ENCODE measurements at places on chromosomes 5 and 9.

DNA sequence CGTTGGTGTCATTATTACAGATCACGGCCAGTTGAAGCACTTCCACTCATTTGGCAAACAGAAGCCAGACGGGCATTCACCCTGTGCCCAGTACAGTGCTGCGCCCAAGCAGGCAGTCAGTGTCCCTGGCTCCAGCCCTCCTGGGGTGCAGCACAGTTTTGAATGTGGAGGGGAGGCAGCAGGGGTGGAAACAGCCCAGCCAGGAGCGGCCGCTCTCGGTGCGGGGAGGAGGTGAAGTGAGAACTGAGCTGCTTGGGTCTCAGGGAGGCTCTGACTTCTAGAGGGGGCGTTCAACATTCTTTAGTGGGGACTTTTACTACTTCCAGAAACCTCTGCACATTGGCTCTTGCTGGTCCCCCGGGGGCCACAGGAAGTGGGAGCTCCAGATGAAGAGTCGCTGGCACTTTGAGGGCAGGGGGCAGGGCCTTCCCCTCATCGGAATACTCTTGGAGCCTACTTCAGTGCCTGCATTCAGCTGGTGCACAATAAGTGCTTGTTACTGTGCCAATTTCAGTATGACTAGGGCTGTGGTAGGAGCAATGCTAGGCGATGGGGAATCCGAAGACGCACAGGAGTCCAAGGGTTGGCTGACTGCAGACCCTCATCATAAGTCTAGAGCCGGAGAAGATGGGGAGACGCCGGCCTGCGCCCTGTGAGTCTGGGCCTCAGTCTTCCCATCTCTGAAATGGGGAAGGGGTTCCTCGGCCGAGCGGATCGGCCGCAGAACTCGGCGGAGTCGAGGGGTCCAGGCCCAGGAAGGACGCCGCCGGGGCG, 492 bp upstream of the NEK6 start:
- DNase-seq: no peak

DNA sequence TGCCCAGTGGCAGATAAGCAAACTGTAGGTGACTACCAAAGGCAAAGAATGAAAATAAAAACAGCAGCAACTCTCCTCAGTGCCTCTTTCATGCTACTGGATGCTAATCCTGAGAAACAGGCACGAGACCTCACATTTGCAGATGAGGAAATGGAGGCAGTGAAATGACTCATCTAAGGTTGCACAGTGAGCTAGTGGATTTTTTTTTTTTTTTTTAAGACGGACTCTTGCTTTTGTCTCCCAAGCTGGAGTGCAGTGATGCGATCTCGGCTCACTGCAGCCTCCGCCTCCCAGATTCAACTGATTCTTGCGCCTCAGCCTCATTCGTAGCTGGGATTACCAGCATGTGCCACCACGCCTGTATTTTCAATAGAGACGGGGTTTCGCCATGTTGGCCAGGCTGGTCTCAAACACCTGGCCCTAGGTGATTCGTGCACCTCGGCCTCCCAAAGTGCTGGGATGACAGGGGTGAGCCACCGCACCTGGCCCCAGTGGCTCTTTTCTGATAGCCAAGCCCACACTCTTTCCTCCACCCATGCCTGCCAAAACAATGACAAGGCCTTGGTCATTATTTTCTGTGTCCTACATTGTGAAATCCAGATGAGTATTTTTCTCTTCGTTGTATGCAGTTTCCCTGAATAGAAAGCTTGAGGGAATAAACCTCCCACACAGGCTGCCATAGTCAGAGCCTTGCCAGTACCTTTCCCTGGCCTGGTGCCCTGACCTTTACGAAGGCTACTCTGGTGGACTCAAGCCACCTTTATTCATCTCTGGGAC, 19.2 kb downstream of the DOCK2 start:
- no peak for DNase-seq

DNA sequence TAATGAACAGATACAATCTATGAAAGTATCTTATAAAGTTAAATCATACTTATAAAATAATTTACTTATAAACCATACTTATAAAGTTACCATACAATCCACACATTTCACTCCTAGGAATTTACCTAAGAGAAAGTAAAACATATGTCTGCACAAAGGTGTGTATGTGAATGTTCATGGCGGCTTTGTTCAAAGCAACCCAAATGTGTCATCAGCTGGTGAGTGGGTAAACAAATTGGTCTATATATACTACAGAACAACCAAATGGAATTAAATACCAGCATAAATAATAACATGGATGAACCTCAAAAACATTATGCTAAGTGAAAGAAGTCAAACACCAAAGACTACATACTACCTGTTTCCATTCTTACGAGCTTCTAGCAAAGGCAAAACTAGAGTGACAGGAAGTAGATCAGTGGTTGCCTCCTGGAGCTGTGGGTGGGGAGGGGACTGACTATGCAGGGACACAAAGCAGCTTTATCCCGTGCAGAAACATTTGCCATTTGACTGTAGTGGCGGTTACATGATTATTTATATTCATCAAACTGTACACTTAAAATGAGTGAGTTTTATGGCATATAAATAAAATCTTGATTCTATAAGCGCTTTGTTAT, 10.6 kb downstream of the TRAF1 start:
- no peak for DNase-seq

DNA sequence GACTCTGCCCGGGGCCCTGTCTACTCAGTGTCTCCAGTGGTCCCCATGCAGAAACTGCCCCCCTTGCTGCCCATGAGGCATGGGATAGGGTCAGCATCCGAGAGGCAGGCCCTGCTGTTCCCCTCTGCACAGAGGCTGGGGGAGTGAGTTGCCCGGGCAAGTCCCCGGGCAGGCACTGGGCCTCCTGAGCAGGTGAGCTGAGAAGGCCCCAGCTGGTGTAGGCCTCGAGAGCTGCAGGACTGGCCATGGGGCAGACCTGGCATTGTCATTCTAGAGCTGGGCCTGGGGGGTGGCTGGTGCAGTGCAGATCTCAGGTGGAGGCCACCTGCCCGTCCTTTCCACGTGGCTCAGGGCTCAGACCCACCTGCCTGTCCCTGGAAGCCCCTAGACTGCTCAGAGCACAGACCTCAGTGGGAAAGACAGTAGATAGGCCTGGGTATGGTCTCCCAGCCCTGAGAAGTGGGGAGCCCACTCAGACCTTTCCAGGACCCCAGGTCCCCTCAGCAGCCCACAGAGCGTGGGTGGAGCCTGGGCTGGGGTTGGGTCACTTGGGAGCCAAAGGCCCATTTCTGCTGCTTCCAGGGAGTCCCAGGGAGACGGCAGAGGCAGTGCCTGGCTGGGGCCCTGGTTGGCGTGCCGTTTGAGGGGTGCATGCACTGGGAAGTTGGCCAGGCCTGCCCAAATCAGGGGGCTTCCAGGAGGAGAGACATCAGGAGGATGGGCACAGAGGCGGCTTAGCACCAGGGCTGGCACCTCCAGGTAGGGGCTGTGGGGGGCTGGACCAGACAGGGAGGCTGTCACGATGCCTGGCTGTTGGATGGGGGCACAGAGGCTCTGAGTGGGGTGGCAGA, 4.8 kb upstream of the NOTCH1 start:
- DNase-seq: no peak

DNA sequence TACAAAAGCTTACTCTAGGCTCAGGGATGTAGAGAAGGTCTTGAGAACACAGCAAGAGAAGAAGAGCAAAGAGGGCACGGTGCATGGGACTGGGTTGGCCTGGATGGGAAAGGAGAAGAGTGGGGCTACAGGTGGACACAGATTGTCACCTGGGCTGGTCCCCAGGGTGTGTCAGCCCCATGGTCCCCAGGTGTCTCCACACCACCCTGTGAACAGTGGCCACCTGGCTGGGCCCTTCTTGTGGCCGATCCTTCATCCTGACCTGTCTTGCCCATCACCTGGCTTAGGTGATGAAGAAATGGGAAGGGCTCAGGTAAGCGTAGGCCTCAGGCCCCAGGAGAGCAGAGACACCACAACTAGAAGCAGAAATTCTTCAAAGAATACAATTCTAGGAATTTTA, 188.9 kb downstream of the TENT4A start:
- DNase-seq: no peak

GRCh38 chr5:83991566-83992224, 271.0 kb upstream of the HAPLN1 start:
- no peak for DNase-seq

DNA sequence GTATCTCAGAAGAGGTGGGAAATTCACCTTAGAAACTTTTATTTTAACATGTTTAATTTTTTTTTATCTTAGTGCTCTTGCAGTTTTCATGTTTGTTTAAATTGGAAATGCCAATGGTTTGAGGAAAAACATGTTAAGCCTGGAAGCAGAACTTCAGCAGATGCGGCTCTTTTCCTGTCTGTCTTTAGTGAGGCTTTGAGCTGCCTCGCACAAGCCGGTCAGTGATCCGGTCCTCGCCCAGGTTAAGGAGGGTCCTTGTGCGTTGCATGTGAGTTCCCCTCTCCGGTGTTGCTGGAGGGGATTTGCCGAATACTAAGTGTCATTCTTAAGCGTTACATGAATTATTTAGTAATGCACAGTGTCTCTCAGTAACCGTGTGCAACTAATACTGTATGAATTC, 9.4 kb upstream of the PLEKHG4B start:
- no peak for DNase-seq
